ENCODE measurements at places on chromosomes 2 and 18.

DNA sequence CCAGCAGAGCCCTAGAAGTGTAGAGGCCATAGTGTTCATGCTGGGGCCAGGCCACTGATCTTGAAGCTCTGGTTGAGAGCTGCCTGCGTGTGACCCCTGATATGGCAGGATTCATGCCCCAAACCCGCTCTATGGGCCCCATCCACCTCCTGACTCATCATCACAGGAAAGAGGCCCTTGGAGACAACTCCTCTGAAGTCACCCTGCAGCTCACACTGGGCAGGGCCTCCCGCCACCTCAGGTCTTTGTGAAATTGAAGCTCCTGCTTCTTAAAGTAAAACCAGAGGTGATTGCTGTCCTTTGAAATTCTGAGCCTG is 12.0 kb upstream of the TUBB6 start:
- DNase-seq, result no peak

DNA sequence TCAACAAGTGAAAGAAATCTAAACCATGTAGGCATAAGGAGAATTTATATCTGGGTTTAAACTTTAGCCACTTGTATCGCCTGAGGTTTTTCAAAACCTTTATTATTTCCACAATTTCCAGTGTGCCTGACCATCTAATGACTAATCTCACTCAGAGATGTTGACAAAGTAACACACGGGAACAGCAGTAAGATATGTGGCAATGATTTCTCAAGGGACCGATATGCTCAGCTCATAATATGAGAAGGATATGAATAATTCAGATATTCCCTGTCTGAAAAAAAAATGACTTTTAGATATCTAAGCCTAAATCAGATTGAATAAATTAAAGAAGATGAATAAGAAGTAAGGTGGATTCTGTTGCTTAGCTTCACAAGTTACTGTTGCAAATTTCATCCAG is 43.5 kb downstream of the TMEM163 start:
- DNase-seq, result no peak

DNA sequence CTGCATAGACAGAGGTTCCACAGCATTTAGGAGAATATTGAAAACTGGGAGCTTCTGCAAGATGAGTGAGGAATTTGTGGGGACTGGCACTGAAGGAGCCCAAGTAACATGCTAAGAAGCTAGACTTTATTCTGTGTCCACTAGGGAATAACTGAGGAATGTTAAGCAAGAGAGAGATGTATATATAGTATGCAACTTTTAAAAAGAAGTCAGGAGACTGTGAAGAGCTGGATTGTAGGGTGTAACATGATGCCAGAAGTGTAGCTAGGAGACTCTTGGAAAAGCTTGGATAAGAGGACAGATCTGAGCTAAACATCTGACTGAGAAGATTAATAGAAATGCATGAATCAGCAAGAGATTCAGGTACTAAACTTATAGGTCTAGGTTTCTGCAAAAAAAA is 270.6 kb upstream of the MMADHC start:
- DNase-seq, result no peak

GRCh38 chr2:50987616-50988313 is 44.2 kb downstream of the NRXN1 start:
- no peak for DNase-seq

DNA sequence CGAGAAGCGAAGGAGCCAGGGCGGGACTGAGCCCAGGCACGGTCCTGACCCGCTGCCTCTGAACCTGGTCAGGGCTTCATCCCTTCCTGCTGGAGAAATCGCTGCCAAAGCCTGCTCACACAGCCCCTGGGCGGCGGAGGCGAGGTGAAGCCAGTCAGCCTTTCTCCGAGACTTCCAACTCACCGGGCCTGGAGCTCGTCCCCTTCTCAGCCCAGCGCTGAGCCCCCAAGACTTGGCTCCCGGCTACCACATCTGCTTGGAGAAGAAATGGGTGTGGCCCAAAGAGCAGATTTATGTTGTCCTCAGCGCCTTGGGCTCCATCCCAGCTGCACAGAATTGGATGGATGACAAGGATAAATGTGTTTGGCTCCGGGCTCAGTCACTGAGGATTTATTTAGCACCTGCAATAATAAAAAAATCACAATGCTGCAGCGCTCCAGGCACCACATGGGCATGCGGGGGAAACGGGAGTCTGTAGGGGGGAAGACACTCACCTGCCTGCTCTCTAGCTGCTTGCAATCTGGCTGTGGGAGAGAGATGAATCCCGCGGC is 64.9 kb downstream of the ACTR2 start:
- DNase-seq, result no peak

GRCh38 chr2:134372141-134372540 is 118.3 kb downstream of the MGAT5 start:
- no peak for DNase-seq

DNA sequence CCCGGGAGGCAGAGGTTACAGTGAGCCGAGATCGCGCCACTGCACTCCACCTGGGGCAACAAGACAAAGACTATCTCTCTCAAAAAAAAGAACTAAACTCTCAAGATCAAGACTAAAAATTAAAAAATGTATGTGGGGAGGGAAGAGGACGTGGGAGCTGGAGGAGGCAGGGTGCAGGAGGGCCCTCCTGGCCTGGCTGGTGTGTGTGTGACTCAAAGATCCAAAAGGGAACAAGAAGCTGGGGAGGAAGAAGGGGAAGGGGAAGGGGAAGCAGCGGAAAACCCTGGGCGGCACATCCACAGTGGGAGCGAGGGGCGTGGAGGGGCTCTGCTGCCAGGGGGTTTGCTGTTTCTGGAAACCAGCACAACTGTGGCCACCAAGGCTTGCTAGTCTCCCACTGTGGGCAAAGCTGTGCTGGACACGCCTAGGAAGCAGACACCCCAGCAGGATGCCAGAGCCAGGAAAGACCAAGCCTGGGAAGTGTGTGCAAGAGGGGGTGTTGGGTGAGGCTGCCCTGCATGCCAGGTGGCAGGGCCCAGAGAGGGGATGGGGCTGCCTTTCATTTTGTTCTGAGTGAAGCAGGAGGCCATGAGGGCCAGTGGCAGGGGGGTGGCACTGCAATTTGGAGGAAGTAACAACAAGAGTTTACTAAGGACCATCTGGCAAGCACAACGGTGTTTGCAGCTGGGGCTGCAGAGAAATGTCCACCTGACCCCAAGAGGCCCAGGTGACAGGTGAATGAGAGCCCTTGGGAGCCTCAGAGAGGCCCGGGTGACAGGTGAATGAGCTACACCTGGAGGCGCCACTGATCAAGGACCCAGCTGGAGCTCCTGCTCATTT is 44.5 kb downstream of the ANO7 start:
- peak; percentile 21 for DNase-seq

GRCh38 chr18:74799542-74799941 is 201.9 kb downstream of the ZNF407 start:
- no peak for DNase-seq

DNA sequence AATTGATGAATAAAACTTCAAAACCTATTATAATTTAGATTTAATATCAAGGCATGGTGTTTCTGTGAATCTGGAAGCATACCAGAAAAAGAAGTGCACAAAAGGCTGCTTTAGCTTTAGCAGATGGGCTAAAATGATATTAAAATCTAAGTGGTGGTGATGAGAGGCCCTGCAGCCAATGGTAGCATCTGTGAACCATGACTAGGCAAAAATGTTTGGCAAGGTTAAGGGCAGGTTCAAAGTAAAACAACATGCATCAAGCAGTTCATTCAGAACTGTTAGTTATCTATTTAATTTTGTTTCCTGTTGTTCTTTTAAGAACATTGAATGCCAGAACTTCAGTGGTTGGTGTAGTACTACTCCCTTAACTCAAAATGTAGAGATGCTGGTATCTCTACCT is 1736.9 kb upstream of the CELF4 start:
- DNase-seq, result no peak

- no peak for DNase-seq
These were observed 8.3 kb downstream of the EVX2 start for GRCh38 chr2:176075481-176075880.

- DNase-seq, result no peak
These were observed 115.7 kb upstream of the MMADHC start for GRCh38 chr2:149703281-149703680.

GRCh38 chr2:29783666-29784065 is 137.7 kb downstream of the ALK start:
- DNase-seq, result no peak

- DNase-seq, result no peak
These were observed 55.2 kb upstream of the COBLL1 start for GRCh38 chr2:164896634-164897355.

GRCh38 chr2:241008711-241009121 is 10.3 kb downstream of the SNED1 start:
- no peak for DNase-seq

DNA sequence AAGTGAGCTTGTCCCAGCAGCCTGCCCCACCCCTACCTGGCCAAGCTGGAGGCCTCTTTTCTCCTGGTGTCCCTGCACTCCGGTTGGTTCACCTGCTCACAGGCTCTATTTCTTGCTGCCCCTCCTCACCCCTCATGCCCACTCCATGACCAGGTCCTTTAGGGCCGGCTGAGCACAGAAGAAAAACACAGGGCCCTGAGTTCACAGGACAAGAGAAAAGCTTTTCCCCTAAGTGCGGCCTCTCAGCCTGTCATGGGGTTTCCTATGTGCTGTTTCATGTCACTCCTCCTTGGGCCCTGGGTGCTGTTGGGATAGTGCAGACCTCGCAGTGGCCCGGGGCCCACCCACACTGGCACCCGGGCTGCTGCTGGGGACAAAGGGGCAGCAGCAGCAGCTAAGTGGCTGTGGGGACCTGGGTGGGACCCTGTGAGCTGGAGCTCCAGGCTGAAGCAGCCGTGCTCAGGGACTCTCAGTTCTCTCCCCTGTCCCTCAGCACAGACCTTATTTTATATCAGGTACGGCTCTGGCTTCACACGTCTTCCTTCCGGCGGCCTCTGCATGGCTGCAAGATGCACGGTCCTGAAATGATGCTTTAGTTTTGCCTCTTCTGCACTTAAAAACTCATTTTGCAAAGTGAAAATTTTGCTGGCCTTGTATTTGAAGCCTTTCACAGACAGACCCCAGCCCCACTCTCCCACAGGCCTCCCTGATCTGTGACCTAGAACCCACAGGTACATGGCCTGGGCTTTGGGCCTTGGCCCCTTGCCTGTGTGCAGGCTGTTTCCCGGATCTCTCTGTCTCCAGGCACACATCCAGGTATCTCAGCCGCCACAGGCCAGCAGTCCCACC is 71.8 kb downstream of the SH3RF3 start:
- peak; percentile 42 for DNase-seq

GRCh38 chr2:102797486-102797885 is 35.7 kb downstream of the TMEM182 start:
- no peak for DNase-seq

- DNase-seq, result no peak
These were observed 114.9 kb upstream of the SIX3 start for GRCh38 chr2:44826601-44827000.

DNA sequence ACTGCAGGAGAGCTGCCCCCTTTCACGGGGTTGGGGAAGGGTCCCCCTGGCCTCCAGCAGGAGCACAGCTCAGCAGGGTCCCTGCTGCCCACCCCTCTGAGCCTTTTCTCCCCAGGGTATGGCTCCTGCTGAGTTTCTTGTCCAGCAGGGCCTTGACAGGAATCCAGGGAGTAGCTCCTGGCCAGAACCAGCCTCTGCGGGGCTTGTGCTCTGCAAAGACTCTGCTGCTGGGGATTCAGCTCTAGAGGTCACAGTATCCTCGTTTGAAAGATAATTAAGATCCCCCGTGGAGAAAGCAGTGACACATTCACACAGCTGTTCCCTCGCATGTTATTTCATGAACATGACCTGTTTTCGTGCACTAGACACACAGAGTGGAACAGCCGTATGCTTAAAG is 21.2 kb downstream of the FOSL2 start:
- no peak for DNase-seq

DNA sequence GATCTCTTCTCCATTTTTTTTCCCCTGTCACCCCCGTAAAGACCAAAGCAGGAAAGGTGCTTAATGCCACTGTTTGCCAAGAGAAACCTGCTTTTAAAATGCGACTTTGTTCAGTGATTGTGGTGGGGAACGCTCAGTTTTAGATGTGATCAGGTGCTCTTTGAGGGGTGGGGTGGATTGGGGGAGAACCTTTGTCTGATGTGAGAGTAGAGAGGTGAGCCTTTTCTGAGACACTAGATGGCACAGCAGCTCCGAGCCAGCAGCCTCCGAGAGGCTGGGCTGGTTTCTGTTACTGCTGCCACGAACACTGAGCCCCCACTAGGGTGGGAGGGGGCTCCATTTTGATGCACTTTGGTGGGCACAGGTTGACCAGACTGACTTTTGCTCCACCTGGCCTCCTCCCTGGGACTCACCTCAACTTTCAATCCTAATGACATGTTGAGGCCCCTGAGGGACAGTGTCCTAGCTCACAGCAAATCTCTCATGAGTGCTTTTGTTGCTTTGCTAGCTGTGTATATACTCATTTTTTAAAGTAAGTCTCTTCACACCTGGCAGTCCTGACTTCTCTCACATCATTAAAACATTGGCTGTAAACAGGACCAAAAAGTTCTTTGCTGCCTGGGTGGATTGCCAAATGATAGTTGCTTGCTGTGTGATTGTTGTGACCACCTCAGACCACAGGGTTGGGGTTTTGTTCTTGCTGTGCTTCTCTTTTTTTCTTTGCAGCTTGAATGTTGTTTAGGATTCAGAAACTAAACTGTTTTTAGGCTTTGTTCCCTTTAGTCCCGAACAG is 98.2 kb upstream of the MAP3K20 start:
- DNase-seq, result no peak

DNA sequence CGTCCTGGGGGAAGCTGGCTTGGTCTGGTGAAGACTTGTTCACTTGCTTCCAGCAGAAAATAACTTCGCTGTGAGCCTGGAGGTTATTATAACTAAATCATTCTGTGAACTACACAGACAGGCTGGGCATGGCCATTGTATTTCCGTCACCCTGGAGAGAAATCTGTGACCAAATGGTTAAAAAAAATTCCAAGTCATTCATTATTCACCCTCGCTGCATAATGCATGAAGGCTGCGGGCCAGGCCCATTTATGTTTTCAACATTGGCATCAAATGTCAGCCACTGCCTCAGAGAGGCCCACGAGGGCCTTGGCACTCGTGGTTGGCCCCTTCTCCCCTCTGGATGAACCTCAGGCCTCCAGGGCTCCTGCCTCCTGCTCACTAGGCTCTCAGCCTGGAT is 57.7 kb downstream of the RRM2 start:
- no peak for DNase-seq

DNA sequence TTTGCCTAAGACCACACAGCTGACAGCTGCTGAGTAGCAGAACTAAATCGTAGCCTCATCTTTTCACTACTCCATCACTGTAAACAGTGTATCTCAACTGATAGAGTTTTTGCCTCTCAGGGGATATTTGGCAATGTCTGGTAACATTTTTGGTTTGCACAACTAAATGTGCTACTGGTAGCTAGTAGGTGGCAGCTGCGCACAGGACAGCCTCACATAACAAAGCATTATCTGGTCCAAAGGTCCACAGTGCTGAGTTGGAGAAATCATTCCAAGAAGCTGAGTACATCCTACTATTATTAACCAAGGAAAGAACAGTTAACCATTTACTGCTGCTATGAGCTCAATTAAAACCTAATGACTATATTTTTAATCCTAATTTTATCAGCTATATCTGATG is 6.1 kb upstream of the CCDC102B start:
- DNase-seq, result peak; percentile 41

Measured in right cardiac atrium (tissue), 5 donors.